ENCODE measurements at places on chromosomes 3 and 15.

DNA sequence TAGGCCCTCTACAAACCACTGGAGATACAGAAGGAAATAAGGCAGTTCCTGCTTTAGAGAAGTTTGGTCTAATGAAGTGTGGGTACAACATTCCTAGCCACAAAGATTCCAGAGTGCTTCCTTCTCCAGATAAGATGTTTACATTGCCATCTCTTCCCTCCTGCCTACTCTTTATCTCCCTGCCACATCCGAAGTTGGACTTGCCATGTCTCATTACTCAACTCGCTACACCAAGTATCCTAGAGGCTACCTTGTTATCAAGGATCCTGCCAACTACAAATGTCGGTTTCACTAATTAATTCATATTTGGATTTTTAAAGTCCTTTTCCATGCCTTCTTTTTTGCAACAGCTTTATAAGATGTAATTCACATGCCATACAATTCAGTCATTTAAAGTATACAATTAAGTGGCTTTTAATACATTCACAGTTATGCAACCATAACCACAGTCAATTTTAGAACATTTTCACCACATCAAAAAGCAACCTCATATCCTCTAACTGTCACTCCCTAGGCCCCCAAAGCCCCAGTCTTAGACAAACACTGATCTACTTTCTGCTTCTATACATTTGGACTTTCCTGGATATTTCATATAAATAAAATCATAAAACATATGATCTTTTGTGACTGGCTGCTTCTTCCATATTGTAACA lies 53.7 kb upstream of the CSTA start:
- DNase-seq, result no peak

DNA sequence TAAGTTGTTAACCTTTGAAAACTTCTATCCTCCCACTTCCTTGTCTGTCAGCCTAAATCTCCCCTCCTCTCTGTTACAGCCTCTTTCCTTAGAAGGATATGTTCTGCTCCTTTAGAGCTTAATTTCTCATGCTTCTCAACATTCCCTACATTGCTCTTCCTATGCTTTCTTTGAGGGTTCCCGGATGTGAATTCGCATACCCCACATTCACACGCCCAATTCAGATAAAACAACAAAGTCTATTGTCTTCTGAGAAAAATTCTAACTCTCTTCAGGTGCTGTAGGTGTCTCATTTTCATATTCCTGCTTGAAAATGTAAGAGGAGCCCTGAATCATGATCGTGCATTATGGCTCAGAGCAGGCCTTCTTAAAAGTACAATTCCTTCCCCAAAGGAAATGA lies 171.8 kb upstream of the DPH6 start:
- DNase-seq, result no peak

DNA sequence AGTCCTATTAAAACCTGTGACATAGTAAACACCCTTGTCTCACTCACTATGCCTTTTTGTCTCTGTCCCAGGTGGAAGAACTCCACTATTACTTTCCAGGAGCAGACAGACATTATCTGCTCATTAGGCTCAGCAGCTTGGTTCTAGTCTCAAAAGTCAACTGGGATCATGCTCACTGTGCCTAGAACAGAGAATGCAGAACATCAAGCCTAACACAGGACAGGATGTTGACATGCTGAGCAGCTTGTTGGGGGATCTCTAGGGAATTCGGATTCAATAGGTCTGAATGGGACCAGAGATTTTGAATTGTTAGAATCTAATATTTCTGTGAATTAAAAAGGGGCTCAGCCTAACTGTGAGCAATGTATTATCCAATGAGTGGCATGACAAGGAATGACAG lies 6.4 kb downstream of the MB21D2 start:
- no peak for DNase-seq

DNA sequence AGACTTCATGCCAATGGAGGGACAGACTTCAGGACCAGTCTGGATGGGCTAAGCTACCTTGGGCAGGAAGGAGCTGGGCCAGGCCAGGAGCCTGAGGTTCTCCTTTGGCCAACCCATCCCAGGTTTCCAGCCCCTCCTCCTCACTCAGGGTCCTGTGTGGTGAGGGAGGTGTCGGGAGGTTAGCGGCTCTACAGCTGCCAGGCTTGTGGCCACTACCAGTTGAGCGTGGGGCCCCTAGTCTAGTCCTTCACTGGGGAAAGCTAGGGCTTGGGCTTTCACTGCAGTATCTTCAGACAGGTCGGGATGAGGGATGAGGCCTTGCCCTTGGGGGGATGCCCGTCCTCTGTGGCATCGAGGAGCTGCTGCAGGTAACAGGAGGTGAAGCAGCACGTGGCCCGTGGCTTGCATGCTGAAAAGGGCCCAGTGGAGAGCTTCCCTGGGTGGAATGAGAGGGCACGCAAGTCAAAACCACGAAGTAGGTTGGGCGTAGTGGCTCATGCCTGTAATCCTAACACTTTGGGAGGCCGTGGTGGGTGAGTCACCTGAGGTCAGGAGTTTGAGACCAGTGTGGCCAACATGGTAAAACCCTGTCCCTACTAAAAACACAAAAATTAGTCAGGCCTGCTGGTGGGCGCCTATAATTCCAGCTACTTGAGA lies 8.5 kb upstream of the FANCD2 start:
- no peak for DNase-seq

- DNase-seq, result no peak
Measured at GRCh38 chr3:165081183-165081582, 2.9 kb upstream of the SI start.

DNA sequence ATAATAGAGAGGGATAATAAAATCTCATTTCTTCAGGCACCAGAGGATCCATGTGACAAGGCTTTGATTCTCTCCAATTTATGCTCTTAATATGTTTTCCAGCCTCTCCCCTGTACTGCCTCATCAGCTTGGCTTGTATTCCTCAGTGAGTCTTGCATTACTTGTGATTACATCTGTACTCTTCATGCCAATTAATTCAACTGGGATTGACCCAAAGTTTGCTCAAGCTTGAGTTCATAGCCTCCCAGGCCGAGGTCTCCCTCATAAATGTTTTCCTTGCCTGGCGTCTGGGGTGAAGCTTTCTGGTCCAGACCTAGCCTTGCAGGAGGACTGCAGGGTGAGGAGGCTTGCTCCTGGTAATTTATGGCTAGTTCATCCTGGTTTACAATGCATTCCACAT lies 146.9 kb downstream of the CHST2 start:
- DNase-seq, result no peak

- no peak for DNase-seq
Measured at GRCh38 chr3:109806929-109807328, 469.6 kb upstream of the DPPA4 start.

GRCh38 chr15:69299943-69300588 lies 1.4 kb downstream of the PAQR5 start:
- no peak for DNase-seq

GRCh38 chr15:80562033-80562432 lies 133.1 kb upstream of the ABHD17C start:
- DNase-seq, result no peak

GRCh38 chr15:90711842-90712241 lies 5.3 kb upstream of the BLM start:
- no peak for DNase-seq

DNA sequence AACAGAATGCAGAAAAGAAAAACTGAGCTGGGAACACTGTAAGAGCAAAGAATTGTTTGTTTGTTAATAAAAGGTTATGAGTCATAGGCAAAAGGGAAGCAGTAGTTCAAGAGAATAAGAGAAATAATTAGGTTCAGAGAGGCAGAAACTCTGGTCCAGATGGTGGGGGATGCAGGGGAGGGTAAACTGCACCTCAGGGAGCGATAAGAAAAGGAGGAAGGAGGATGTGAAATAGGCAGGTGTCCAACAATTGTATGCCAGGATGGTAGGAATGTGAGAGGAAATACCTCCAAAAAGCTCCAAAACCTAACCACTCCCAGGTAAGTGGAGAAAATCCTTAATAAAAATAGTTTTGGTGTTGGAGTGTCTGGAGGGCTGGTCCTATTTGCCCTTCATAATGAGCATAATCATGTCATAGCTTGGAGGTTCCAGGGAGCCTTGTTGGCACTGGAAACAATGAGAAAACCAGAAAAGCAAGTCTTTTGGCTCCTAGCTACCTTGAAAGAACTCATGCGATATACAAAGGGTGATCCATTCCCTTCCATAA lies 405.4 kb upstream of the TBL1XR1 start:
- DNase-seq, result no peak

DNA sequence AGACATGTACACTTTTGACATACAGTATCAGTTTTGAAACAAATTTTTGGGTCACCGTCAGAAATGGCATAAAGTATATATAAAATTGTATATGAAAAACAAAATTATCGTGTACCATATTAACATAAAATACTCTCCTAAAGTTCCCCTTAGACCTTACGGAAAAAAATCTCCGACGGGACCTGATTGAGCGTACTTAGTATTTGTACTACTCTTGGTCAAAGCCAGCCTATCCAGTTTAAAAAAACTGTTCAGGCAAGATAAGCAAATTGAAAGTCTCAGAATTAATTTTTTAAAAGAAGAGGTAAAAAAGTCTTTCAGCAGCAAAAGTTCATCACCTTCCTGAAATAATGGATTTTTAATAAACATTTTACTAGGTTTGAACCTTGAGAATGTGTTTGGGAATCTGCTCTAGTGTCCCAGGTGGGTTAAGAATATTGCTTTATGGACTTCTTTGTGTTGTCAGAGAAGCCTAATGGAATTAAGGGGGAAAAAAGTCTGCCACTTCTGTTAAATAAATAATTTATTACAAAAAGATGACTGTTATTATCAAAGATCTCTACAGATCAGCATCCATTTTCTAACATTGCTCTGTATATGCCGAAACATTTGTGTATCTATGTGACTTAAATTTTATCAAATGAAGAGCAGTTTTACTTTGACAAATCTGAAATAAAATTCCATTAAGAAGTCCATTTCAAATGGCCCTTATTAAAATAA lies 48.6 kb downstream of the ZBTB20 start:
- no peak for DNase-seq

- DNase-seq, result no peak
Measured at GRCh38 chr3:81041331-81041730, 720.1 kb downstream of the GBE1 start.

- no peak for DNase-seq
Measured at GRCh38 chr3:124837065-124837464, 50.1 kb downstream of the ITGB5 start.

GRCh38 chr3:99699841-99700240 lies 61.4 kb downstream of the COL8A1 start:
- no peak for DNase-seq

DNA sequence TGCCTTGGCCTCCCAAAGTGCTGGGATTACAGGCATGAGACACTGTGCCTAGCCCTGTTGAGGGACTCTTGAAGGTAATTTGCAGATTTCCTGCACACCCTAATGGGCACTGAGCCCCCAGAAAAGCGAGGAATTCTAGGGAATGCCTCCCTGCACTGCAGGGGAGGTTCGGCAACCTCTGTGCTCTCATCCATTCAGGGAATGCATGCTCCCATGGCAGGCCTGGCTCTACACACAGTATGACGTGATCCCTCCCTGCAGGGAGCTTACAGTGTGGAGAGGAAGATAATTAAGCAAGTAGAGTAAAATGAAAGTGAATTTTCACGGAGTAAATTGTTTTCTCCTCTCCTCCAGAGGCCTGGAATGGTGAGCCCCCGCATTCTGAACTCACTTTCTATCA lies 133.3 kb upstream of the HACD2 start:
- DNase-seq, result no peak

All from caudate nucleus (tissue), 63 donors.